Stimulated activated CD4-positive, alpha-beta T cell treated with anti-CD3 and anti-CD28 coated beads, Interleukin-1b, Interleukin-23, amount 100 ng/mL, for 24 hours (primary cell): ENCODE measurements at places on chromosomes 4 and X.

- no peak for DNase-seq
Measured at GRCh38 chr4:113905301-113905700, 74.1 kb downstream of the ARSJ start.

GRCh38 chr4:115970859-115971258, 857.4 kb upstream of the NDST4 start:
- no peak for DNase-seq

GRCh38 chr4:140188975-140189374, 35.0 kb upstream of the MAML3 start:
- no peak for DNase-seq

DNA sequence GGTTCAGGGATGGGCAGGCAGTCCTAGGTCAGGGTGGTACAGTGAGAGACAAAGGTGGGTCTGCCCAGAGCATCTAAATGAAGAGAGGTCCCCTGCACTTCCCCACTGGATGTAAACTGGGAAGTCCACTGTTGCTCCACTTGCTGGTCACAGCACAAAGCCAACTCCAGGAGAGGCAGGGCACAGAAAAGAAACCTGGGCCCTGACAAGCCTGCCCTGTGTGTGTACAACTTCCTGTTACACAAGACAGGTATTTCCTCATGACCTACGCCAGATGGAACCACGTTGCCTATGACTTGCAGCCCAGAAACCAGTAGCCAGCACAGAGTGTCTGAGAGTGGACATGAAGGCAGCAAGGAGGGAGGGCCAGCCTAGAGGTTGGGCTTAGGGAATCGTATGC, 161.8 kb downstream of the SH3KBP1 start:
- no peak for DNase-seq

DNA sequence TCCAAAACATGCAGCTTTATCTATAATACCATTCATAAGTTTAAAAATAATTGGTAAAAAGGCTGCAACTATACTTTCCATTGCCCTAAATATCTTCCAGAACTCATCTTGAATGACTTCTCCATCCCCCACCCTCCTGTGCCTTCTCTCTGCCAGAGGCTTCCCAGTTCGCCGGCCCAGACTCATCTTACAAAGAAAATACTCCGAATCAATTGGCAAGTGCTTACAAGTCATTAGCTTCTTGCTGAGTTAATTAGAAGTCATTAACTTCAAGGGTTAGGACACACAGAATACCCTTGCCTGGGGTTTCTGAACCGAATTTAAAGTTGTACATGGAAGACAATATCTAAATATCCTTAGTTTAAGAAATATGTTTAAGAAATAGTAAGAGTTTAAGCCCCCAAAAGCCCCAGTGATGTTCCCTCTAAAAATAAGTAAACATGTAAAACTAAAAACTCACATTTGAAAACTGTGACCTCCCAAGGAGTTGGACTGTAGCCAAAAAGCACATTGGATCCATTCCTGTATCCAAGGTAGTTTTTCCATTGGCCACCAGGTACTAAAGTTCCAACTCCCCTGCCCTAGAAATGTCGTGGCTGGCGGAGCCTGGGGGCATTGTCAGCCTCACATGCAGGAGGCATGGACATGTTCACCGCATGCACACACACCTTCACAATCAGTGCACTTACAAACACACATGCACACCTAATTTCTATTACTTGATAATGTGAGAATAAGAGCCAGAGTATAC, 535.2 kb upstream of the FAT1 start:
- no peak for DNase-seq

DNA sequence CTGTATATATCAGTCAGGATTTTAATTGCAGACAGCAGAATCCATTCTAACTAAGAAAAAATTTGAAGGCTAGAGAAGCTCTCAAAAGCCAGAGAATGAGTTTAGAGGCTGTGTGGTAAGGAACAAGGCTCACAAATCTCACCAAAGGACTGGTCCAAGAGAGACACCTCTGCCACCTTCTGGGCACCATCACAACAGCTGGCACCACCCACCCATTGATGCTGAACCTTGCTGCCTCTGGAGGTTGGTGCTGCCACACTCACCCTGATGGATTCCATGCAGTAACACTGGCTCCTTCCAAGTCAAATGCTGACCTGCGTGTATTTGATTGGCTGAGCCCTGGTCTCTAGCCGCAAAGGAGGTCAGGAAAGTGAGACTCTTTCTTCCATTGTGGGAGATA, 100.8 kb downstream of the BEND2 start:
- no peak for DNase-seq

DNA sequence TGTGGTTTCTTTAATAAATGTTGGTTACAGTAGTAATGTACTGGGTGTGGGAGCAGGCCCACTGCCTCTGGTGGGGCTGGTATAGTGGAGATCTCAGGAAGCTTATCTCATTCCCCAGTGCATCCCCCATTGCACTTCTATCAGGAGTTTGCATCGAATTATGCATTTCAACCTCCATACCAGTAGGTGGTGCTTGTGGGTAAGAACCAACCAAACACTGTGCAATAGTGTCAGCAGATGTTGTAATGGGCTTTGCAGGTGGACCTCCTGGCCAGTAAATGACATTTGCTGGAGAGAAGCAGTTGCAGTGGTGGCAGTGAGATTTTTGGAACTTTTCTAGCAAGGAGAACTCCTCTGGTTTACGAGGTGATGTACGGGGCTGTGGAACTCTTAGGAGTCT, 150.6 kb downstream of the POU3F4 start:
- DNase-seq: no peak

DNA sequence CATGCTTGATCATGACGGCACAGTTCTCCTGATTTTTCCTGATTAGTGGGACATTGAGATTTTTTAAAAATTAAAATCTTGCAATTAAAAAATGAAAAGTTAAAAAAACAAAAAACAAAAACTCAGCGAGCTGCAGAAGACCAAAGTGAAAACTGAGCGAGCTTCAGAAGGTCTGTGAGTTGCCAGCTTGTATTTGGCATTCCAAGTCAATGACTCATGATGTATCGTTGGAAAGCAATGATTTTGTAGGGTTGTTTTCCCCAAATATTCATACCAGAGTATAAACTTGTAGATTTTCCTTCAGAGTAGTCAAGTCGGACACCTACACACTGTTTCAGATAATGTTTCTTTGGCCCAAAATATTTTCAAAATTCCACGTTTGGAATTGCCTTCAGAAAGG, 76.9 kb downstream of the LRRC66 start:
- DNase-seq: no peak

GRCh38 chrX:46236411-46236810, 308.8 kb downstream of the ZNF674 start:
- no peak for DNase-seq

DNA sequence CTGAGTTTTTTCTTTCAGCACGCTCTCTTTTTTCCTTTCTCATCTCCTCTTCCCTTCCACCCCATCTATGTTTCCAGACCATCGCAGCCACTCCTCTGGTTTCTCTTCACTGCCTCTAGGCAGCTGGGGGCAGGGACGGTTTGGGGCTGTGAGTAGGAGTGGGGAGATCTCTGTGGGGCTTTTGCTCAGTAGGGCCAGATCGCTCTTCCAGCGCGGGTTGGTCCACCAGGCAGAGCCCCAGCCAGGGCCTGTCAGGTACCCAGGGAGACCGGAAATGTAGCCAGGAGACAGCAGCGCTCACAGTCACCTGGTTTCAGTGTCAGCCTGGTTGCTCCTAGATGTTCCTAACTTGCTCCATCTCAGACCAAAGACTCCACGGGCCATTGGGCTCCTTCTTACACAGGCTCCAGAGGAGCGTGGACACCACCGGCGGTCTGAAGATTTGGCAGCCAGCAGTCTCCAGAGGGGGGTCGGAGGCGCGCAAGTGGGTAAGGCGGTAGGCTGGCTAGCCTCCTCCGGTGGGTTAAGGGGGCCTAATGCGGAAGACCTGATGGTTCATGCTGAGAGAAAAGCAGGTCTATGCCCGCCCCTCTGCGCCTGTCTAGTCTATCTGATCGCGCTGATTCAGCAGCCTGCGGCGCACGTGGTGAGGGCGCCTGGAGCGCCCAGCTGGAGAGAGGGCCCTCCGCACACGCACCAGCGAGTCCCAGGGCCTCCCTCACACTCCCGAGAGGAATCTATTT, 1.8 kb downstream of the FGF5 start:
- no peak for DNase-seq

DNA sequence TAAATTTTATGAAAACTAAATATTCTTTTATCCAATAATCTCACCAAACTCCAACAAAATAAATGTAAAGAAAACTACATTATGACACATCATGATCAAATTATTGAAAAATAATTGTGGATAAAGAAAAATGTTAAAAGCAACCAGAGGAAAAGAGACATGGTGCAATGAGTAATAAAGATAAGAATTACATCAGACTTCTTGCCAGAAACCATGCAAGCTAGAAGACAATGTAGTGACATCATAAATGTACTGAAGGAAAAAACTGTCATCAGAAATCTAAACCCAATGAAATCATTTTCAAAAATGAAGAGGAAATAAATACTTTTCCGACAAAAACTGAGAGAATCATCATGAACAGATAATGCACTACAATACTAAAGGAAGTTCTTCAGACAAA, 135.9 kb upstream of the EOLA2 start:
- DNase-seq: no peak

- no peak for DNase-seq
Measured at GRCh38 chrX:131735127-131735526, 191.3 kb downstream of the OR13H1 start.

DNA sequence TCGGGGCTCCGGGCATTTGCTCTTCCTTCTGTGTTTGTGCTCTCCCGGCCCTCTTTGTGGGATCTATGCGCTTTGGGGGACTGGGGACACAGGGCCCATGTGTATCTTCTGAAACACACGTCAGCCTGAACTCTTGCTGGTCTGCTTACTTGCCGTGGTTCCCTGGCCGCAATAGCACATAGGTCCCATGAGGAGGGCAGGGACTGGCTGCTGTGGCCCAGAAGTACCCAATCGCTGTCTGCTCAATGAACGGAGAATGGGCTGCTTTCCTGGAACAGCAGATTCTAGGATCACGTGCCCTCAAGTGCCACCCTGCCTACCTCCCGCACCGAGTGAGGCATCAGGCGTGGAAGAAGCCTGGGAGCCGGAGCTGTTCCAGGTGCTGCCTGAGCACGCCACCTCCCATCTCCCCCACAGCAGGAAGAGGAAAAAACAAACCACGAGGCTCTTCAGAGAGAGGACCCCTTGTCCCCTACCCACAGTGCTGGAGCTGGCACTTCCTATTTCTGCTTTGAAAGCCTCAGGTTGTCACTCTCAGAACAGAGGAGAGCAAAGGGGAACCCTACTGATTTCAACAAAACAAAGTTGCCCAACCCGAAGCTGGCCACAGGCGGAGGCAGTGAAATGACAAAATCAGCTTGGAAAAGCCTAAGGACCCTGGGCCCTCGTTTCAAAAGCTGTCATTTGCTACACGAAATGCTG, 3.8 kb downstream of the G6PD start:
- DNase-seq: no peak

GRCh38 chr4:141789716-141790115, 153.3 kb downstream of the IL15 start:
- DNase-seq: no peak

DNA sequence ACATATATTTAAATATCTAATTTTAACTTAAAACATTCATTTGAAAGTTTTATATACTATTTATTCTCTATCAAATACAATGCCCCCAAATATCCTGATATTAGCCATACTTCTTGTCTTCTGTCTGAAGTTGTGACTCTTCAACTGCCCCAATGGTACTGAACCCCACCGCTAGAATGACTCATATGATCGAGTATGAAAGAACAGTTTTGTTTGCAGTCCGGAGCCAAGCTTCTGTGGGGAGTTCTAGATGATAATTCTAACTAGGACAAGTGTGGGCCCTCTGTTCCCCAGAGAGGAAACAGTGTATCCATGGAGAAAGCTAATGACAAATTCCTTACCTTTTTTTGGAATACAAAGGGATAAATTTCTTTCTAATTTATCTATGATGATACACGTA, 24.7 kb upstream of the CT47A1 start:
- no peak for DNase-seq

GRCh38 chr4:147853706-147854105, 121.8 kb downstream of the ARHGAP10 start:
- no peak for DNase-seq

- DNase-seq: no peak
Measured at GRCh38 chr4:136002316-136002715, 1530.0 kb downstream of the PCDH18 start.

- DNase-seq: no peak
Measured at GRCh38 chr4:66071911-66072310, 401.6 kb upstream of the EPHA5 start.

DNA sequence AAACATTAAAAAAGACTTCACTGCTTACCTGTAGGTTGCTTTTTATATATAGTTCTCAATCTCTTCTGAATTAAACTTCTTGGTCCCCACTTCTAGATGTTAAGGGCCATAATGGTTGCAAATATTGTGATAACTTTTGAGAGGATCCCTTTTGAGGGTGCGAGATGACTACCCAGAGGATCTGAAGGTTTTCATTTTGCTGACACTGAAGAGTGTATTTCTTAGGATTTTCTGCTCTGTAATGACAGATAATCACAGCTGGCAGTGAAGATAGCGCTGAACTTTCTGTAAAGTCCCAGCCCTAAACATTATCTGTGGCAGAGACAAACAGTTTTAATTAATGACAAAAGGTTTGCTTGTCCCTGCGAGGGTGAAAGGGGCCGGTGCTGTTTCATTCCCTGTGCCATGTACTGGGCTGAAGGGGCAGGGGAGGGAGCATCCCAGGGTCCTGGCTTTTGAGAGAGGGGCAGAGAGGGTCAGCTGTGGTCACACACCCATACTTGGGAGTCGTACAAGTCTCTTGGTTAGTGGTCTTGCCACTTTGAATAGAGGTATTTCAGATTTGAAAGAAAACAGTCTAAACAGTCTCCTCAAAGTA, 22.2 kb downstream of the CLCN4 start:
- no peak for DNase-seq
